ENCODE measurements at places on chromosomes 3 and 15.

- no peak for DNase-seq
These were observed 7.5 kb downstream of the PCSK6 start for GRCh38 chr15:101481917-101482525.

GRCh38 chr15:67259379-67259778 lies 4.8 kb downstream of the IQCH start:
- no peak for DNase-seq

DNA sequence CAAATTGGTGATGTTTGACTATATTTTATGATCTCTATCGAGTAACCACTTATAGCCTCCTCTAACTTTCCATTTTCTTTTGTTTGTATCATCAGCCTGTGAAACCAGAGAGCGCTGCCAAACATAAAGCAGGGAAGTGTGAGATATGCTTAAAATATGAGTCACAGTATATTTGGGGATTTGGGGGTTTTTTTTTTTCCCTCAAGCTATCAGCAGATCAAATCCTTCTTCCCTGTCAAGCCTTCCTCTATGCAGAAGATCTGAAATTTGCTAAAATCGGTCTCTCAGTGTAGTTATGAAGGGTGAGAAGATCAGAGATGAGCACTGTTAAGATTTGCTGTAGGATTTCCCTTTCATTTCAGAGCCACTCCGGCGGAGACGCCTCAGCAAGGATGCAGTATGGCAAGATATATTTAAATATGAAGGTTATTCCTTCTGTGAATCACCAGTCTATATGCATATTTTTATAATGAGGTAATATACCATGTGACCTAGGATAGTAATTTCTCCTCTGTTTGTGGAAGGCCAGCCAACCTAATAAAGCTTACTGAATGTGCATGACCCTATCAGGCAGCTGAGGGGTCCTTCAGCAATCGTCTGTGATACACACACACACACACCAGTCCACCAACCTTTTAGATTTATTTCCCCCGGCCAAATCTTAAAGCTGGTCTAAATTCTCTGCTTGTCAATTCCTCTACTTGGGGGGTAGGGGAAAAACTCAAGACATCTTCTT lies 474.1 kb downstream of the FOXP1 start:
- no peak for DNase-seq

- no peak for DNase-seq
These were observed 21.9 kb downstream of the ISL2 start for GRCh38 chr15:76358453-76358852.

- no peak for DNase-seq
These were observed 14.9 kb downstream of the UROC1 start for GRCh38 chr3:126502656-126503055.

DNA sequence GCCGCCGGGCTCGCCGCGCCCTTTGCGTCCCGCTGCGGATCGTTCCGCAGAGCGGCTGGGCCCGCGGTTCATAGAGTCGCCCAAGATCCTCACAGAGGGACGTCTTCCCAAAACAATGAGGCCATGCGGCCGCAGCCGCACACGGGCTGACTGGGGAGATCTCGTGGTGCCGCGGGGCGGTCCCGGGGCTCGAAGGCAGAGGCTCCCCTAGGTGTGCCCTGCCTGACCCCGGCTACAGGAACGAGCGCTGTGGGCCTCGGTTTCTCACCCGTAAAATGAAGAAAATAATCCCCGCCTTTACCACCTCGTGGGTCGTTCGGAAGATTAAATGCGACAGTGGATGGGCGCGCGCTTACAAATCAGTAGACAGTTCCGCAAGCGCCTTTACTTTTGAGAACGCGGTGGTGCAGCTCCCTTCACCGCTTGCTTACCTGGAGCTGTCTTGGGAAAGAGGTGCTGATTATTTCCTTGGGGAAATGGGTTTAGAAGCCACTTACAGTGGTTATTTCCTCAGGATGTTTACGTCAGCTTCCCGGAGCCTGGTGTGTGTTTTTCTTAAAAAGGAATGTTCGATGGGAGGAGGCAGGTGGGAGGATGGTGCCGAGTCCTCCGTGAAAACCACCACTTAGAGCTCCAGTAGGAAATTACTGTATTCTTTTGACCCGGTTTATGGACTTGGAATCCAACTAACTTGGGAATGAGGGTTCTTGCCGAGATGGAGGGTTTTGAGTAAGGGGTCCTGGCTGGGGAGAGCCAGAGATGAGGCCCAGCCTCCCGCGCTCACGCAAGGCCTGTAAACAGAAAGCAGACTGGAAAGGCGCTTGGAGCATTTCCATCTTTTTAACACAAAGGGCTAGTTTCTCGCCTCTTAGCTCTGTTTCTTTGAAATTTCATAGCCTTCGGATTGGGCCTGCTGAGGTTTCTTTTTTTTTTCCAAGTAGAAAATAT lies 1.9 kb upstream of the MEX3B start:
- no peak for DNase-seq

DNA sequence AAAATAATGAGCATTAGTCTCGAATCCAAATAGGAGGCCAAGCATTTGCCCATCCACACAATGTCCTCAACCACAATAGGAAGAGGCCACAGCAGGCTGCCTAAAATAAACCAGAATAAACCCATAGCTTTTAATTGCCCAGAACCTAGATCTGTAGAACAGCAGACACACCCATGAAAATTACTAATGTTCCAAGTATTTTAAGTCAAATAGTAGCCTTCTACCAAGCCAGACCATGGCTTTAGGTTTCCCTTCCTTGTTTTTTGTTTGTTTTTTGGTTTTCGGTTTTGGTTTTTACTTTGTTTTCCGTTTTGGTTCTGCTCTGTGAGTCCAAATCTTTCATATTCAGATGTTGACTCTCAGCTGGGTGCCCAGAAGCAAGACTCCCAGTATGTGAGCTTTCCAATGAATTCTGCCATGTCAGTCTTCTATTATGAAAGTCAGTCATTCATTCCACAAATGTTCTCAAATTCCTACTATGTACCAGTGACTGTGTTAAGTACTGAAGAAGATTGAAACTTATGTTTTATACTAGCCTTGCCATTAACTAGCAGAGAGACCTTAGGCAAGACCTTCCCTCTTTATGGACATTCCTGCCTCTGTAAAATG lies 57.8 kb upstream of the BOC start:
- no peak for DNase-seq

DNA sequence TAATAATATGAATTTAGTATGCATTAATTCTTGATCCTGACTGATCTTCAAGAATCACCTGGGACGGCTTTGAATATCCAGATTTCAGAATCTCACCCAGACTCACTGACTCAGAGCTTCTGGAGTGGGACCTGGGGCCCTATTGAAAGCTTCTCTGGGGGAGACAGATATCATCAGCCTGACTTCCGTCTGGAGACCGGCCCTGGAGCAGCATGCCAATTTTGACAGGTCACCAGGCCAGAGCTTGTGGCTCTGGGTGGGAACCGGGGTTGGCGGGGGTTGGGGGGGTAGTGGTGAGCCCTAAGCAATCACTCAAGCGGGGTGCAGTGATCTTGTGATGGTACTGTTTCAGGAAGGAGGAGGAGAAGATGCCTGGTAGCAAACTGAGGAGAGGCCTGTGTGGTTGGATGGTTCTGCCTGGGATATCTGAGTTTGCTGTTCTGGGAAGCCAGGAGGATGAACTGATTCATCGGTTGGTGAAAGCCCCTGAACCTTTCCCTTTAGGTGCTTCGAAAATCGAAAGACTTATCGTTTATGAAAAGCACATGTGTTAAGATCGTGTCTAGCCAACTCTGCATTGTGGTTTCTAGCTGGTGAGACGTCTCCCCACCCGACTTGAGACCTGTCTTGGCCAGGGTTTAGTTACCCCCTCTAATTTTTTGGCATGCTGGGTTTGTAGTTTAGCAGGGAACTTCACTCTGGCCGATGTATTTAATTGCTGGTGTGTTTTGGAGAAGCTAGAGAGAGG lies 263.9 kb upstream of the C2CD4B start:
- no peak for DNase-seq

- no peak for DNase-seq
These were observed 1051.9 kb downstream of the FHIT start for GRCh38 chr3:60199306-60199705.

DNA sequence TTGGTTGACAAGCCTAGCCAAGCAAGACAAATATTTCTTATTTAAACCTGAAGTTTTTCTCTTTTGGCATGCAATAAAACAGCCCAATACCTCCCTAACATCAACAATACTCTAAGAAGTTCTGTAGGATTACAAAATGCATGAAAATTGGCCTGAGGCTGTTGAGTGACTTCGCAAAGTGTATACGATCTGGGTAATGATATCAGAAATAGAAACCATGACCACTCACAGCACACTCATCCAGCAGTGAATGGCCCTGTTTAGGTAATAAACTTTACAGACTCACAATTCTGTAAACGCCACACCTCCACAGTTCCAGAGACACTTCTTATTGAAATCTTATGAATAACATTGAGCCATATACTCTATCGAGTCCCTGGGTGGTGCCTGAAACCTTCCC lies 83.0 kb upstream of the NAALADL2 start:
- DNase-seq, result no peak

- DNase-seq, result no peak
These were observed 29.9 kb upstream of the ST3GAL6 start for GRCh38 chr3:98733053-98733811.

- no peak for DNase-seq
These were observed 8.6 kb upstream of the CYP8B1 start for GRCh38 chr3:42884324-42884723.

- no peak for DNase-seq
These were observed 382.4 kb downstream of the IL5RA start for GRCh38 chr3:2727610-2728318.

GRCh38 chr3:149621218-149622005 lies 36.4 kb downstream of the WWTR1 start:
- DNase-seq, result no peak

GRCh38 chr3:143831208-143831607 lies 17.1 kb downstream of the SLC9A9 start:
- no peak for DNase-seq

- no peak for DNase-seq
These were observed 428.3 kb upstream of the RASGRP1 start for GRCh38 chr15:38992930-38993329.

GRCh38 chr3:169007145-169007544 lies 656.4 kb downstream of the MECOM start:
- no peak for DNase-seq

GRCh38 chr3:37858742-37859141 lies 2.9 kb upstream of the CTDSPL start:
- DNase-seq, result no peak

GRCh38 chr3:193157051-193157450 lies 84.0 kb upstream of the PLAAT1 start:
- DNase-seq, result no peak

DNA sequence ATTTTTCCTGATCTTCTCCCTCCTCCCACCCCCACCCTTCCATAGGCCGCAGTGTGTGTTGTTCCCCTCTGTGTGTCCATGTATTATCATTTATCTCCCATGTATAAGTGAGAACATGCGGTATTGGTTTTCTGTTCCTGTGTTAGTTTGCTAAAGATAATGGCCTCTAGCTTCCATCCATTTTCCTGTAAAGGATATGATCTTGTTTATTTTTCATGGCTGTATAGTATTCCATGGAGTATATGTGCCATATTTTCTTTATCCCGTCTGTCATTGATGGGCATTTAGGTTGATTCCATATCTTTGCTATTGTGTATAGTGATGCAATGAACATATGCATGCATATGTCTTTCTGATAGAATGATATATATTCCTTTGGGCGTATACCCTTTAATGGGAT lies 173.3 kb upstream of the NAALADL2 start:
- DNase-seq, result no peak

GRCh38 chr3:4660936-4661335 lies 167.8 kb downstream of the ITPR1 start:
- DNase-seq, result no peak

DNA sequence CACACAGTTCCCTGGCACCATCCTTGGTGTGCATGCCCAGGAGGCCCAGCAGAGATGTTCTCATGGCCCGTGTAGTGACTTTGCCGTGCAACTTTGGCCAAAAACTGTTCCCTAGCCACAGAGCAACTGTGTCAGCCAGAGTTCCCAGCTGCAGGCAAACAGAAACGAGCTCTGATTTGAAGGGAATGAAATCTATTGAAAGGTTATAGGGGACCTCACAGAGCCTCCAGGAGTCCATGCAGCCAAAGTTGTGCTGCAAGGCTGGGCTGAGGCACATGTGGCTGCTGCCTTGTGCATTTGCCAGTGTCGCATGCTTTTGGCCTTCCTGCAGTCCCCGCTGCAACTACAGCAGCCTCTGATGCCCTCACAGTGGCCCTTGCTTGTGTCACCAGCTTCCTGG lies 70.5 kb downstream of the PLXNA1 start:
- no peak for DNase-seq

DNA sequence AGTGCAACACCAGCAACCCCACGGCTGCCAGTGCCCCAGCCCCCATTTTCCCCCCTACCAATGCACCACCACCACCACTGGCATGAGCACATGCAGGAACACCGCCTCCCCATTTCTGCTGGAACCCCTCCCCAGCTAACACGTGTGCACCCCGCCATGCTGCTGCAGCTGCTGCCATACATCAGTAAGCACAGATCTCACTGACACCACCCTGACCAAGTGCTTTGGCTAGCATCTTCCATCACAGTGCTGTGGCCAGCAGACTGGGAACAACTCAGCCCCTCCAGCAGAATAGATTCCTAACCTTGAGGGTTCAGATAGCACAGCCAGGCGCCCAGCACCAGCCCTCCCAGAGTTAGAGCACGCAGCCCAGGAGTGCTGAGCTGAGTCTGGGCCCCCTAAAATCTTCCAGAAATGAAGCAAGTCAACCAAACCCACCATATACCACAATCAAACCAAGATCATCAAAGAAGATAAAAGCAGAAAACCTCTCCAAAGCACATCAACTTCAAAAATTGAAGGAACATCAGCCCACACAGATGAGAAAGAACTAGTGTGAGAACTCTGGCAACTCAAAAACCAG lies 81.2 kb upstream of the CDV3 start:
- DNase-seq, result no peak

GRCh38 chr15:68618908-68619698 lies 40.3 kb downstream of the CORO2B start:
- DNase-seq, result no peak

- DNase-seq, result no peak
These were observed 2.5 kb downstream of the RBM15B start for GRCh38 chr3:51393564-51393963.

GRCh38 chr3:4581498-4581897 lies 88.3 kb downstream of the ITPR1 start:
- DNase-seq, result no peak

DNA sequence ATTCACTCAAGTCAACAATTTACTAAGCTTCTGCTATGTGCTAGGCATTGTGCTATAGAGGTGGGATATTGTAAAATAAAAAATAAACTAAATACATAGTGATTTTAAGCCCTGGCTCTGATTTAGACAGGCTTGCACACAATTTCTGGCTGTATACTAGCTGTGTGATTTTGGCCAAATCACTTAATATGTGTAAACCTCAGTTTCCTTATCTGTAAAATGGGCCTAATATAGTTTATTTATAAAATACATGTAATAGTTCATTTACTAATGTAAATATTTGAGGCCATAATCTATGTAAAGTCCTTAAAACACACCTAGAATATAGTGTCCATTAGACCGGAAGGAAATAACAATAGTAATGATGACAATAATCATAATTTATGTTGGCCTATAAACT lies 363.1 kb downstream of the CLSTN2 start:
- no peak for DNase-seq

- no peak for DNase-seq
These were observed 158.7 kb downstream of the GHSR start for GRCh38 chr3:172289583-172289982.

- DNase-seq, result no peak
These were observed 18.8 kb downstream of the NBEAL2 start for GRCh38 chr3:46998121-46998851.

GRCh38 chr15:97706059-97706458 lies 254.4 kb upstream of the ARRDC4 start:
- no peak for DNase-seq

GRCh38 chr3:55177749-55178148 lies 249.9 kb upstream of the LRTM1 start:
- DNase-seq, result no peak

GRCh38 chr15:39625856-39626255 lies 45.0 kb downstream of the THBS1 start:
- no peak for DNase-seq
